Thoracic aorta (tissue), 2 donors: ENCODE measurements at places on chromosomes 13 and 19.

- no peak for DNase-seq
Measured at GRCh38 chr13:112209266-112209665, 142.3 kb downstream of the SOX1 start.

DNA sequence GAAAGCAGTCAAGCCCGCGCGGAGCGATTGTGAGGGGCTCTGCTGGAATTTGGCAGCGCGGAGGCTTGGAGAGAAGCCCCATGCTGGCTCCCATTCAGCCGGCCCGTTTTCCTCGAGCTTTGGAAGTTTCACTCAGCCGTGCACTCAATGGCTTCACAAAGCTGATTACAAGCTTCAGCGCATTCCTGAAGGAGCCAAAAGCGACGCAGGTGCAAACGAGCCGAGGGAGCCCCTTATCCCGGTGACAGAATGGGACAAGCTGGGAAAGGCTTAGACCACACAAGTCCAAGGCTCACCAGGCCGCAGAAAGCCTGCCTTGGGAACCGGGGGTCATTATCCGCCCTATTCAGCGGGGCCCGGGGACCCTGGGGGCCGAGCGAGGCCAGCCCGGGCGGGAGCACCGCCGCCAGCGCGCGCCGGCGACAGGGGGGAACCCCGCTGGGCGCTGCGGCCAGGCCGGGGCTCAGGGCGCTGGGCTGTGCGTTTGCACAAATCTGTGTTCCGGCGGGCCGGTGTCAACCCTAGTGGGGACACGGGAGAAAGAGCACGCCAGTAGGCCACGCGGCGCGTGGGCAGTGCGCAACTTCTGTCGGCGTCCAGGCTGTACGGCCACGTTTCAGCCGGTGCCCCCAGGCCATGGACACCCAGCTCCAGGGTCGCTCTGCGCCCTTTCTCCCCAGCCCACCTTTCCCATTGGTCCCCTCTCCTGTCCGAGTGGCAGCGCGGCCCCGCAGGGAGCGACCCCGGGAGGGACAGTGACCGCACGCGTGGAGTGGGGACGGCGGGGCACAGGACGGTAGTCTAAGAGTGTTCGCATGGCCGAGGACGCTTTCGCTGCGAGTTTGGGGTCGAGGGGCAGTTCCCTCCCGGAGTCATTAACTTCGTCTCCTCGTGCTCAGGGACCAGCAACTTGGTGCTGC lies 37.3 kb downstream of the SOX1 start:
- no peak for DNase-seq

DNA sequence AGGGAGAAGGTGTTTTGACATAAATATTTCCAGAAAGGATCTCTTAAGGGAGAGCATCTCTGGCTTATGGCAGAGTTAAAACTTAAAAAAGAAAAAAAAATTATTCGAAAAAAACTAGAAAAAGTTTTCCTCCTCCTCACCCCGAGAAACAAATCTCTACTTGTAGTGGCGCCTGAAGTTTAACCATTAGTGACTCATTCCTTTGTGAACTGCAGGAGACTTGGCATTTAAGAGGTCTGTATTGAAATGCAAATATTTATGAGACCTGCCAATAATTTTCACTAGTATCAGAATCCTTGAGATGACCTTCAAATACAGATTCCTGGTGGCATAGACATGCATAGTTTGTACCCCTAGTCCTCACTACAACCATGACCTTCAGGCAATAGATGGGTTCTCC lies 64.9 kb upstream of the MED4 start:
- no peak for DNase-seq

GRCh38 chr13:48334534-48335127 lies 31.1 kb downstream of the RB1 start:
- no peak for DNase-seq

DNA sequence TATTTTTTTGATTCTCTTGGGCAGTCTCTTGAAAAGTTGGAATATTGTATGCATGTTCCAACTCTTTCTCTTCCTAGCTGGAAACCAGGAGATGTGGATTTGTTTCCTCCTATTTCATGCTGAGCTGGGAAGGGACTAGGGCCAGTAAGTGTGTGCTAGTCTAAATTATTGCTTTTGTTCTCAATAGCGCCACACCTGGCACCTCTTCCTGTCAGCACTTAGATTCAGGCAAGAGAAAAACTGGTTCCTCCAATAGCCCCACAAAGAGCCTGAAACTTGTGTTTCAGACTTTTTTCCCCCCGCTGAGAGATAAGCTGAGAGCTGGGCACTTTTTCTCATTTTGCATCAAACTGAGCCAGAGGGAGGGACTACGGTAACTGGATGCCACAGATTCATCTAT lies 353.4 kb downstream of the OLFM4 start:
- no peak for DNase-seq

DNA sequence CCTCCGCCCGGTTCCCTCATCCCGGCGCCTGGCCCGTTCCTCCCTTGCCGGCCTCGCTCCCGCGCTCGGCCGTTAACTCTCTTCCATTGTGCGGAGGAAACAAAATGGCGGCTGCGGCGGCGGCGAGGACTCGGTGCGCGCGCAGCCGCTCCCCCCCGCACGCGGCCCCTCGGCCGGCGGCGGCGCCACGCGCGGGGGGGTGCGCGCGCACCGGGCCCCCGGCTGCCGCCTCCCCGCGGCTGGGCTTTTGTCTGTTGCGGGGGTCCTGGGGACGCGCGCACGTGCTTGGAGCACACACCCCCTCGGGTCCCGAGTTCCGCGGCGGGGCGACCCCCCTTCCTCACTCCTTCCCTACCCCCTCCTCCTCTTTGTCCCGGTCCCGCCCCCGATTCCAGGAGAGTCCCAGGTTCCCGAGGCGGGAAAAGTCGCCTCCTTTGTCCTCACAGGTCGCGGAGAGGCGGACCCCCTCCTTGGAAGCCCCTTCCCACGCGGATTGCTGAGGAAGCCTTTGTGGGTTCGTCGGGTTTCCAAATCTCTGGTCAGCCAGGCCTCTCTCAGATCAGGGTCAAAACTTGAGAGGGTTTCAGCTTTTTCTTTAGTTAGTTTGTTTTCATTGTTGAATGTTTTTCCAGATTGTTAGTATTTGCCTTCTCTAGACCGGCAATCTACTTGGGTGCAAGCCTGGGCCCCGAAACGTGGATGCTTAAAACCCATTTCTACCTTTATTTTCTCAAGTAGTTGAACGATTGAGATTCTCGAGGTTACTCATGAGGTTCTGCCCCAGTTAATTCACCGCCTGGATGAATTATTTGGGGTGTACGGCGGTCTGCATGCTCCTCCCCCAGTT lies 687 bp downstream of the ILF3 start:
- no peak for DNase-seq

GRCh38 chr19:28508666-28509065 lies 704.3 kb downstream of the UQCRFS1 start:
- no peak for DNase-seq

DNA sequence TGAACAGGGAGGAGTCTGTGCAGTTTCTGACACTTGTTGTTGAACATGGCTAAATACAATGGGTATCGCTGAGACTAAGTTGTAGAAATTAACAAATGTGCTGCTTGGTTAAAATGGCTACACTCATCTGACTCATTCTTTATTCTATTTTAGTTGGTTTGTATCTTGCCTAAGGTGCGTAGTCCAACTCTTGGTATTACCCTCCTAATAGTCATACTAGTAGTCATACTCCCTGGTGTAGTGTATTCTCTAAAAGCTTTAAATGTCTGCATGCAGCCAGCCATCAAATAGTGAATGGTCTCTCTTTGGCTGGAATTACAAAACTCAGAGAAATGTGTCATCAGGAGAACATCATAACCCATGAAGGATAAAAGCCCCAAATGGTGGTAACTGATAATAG lies 16.1 kb downstream of the CEACAM6 start:
- DNase-seq: no peak

GRCh38 chr19:39351537-39352064 lies 9.4 kb downstream of the SAMD4B start:
- DNase-seq: no peak

DNA sequence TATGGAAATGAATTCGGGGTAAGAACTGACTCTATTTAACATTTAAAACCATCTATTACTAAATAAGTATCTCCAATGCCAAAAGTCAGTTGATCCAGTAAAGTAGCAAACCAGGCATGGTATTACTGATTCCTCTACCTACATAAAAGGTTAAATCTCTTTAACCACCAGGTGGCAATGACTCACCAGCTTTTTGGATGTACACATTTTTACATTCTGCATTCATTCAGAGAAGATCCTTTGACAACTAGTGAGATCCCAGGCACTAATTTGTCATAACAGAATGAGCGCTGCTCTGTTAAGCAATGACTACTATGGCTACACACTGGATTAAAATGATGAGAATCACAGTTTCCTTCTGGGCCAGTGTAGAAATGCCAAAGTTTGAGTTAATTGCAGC lies 329.8 kb upstream of the GPC6 start:
- no peak for DNase-seq

DNA sequence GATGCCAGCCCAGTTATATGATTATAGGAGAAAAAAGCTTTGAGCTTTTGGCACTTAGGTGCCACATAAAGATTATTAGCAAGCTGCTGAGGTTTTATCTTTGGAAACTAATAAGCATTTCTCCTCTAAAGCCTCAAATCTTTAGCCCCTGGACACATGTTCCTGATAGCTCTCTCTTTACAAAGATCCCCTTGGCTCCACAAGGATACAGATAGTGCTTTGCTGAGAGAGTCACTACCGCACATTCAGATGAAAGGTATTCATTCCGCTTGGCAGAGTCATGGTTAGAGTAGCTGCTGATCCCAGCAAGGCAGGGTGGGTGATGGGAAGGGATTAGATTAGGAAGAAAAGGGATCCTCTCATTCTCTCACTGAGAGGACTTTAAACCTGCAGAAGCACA lies 28.2 kb upstream of the PSG7 start:
- no peak for DNase-seq

- DNase-seq: no peak
Measured at GRCh38 chr13:111865826-111866225, 201.1 kb upstream of the SOX1 start.

DNA sequence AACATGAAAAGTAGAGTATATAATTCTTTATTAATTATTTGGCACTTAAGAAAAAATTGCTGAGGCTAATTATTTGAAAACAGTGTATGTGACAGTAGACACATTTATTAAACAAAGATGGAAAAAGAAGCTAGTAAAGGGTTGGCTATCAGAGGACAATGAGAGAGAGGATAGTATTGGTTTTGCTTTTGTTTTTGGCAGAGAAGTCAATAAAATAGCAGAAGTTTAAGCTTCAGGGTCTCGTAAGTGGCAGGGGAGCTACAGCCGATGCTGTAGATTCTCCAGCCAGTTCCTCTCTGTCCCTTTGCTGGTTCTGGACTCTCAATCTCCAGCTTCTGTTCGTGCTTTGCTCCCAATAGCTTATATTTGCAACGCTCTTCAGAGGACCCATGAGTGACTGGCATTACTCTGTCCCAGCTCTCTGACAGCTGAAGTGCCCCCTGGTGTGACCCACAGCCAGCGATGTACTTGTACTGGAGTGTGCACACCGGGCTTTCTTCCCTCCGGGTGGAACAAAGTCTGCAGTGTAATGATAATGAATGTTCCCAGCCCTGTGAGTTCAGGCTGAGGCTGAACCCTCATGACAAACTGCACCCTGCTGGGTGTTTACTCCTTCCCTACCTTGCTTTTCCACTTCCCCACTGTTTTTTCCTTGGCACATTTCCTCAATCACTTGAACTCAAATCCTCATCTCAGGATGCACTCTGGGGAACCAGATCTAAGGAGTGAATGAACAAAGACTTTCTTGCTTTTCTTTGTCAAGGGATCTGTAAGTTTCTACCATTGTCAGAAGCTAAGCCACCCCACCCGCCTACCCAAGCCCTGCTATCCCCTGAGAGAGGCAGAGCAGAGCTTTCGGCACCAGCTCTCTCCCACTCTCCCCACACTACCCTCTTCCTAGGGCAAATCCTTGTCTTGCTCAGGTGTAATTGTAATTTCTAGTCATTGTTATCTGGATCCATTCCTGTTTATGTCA lies 254.8 kb downstream of the LHFPL6 start:
- no peak for DNase-seq

DNA sequence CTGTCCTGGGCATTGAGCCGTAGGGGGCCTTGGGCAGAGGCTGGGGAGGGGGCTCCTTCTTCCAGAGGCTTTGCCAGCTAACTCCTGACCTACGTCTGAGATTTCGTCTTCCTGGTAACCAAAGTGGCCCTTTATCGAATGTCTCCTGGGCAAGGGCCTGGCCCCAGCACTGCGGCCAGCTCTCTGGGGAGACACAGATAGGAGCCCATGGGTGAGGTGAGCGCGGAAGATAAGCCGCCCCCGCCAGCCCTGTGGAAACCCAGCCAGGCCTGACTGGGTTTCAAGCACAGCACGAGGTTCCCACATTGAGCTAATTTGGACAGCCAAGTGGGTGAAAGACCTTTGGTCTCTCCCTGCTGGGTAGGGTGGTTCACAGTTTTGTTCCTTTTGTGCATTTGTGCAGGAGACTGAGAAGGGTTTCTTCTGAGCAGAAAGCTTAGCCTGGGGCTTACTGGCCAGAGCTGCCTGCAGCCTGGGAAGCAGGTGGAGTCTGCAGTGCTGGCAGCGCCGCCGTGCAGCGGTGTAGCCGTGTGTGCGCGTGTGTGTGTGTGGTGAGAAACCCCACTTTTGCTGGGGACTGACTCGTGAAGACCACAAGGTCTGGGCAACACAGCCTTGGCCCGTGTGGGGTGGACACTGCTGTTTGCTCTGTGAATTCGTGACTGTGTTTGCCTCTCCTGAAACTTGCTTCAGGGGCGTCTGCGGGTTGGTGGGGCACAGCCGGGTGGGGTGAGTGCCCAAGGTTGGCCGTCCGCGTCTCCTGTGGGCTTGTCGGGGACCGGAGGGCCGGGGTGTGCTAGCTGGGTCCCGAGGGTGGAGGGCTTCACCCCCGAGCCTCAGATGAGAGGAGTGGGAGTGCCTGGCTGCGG lies 2.5 kb downstream of the BSG start:
- DNase-seq: no peak

GRCh38 chr19:18708452-18709231 lies 25.2 kb downstream of the CRTC1 start:
- DNase-seq: no peak

GRCh38 chr19:55801416-55801815 lies 30.4 kb downstream of the NLRP11 start:
- DNase-seq: no peak

DNA sequence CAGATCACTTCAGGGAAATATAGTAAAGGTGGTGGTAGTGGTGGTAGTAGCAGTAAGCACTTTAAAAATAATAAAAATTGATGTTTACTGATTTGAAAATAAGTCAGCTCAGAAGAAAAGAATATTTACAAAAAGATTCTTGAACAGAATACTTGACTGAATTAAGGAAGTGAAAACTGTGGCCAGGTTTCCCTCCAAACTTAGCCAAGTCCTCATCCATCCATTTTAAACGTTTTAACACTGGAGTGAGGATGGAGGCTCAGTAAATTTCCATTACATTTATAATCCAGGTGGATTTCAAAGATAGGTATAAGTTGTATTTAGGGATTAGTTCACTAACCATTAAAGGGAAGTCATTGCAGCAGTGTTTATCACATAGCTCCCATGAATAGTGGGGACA lies 221.5 kb downstream of the RGCC start:
- DNase-seq: no peak

- no peak for DNase-seq
Measured at GRCh38 chr19:13069415-13070359, 33.0 kb downstream of the LYL1 start.

DNA sequence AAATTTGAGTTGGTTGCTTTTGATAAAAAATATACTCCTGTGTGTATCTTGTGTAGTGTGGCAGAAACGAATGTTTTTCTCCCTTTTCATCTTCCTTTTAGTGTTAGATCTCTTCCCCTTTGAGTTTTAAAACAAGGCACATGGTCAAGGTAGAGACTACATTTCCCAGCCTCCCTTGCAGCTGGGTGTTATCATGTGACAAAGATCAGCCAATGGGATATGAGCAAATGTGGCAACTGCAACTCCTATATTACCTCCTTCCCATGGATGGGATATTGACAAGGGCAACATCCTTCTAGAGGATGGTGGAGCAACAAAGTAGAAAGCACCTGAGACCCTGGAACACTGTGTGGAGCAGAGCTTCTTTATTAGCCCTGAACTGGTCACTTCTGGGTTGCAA lies 42.4 kb downstream of the ADGRE3 start:
- DNase-seq: no peak
